T-helper 2 cell (primary cell): ENCODE measurements at places on chromosomes 7 and 10.

DNA sequence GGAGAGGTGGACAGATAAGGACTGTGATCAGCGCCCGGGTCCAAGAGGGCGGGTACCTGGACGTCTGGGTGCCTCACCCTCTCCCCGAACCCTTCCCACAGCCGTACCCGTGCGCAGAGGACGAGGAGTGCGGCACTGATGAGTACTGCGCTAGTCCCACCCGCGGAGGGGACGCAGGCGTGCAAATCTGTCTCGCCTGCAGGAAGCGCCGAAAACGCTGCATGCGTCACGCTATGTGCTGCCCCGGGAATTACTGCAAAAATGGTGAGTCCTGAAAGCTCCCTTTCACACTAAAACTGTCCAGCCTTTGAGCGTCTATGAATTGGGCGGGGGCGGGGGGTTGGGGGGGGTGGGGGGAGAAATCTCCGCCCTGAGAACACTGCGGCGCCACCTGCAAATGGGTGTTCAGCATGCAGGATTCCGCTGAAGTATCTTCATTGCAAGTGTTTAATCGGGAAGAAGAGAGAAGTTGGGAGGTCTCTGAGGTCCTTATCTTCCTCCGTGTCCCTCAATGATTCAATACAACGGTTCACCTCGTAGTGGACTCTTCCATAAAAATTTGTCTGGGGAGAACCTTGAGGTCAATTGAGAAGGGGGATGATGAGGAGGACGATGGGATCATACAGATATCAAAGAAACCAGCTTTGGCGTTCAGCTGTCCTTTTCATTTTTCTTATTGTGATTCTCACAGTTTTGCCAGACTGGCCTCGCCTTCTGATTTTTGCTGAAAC lies 906 bp downstream of the DKK1 start:
- no peak for DNase-seq

- no peak for DNase-seq
Observed at GRCh38 chr10:14774797-14775196, at the start of gene FAM107B. TSS of gene FAM107B (minus strand) at chr10:14774897. CDS start at chr10:14774663, 234 bp downstream.

- no peak for DNase-seq
Observed at GRCh38 chr10:121774404-121774803, 153.4 kb downstream of the ATE1 start.

DNA sequence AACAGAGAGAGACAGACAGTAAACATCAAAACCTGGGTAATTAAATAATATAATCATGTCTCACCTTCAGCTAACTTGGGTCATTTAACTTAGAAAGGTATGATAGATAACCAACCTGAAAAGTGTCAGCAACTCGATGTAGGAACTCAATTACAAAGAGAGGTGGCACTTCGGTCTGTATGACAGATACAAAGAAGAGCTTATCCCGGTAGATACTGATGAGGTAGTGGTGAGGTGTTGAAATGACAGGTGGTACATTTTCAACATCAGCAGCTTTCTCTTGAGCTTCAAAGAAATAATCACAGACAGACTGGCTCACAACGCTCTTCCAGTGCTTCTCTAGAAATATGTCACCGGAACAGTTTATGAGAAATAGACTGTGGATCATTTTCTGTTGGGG lies 12.6 kb downstream of the AP3M1 start:
- no peak for DNase-seq

DNA sequence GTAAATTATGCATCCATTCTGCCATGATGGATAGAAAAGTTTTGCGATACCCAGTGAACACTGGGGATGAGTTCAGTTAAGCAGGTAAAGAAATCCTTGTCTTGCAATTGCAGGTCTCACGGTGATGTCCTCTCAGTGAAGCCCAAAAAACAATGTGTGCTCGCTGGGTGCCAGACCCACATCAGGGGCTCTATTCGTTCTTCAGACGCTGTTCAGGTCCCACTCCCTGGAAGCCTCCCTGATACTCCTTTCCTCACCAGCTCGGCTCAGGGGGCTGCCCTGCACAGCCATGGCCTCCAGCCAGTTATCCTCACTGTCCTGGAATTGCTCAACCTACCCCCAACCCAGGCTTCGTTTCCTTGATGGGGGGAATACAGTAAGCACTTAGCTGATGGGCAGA lies 323.5 kb downstream of the ADARB2 start:
- DNase-seq, result no peak

- DNase-seq, result no peak
Observed at GRCh38 chr7:57868771-57869483, 418.9 kb downstream of the ZNF716 start.
